ENCODE measurements at places on chromosomes 7 and 10.

- no peak for DNase-seq
These were observed 168.9 kb downstream of the TWIST1 start for GRCh38 chr7:18948521-18948920.

- DNase-seq, result no peak
These were observed 40.4 kb upstream of the CDCA7L start for GRCh38 chr7:21986096-21986495.

- peak; percentile 55 for DNase-seq
These were observed 144.0 kb downstream of the PLPP4 start for GRCh38 chr10:120600871-120601649.

GRCh38 chr10:373015-373414, 237.8 kb downstream of the ZMYND11 start:
- DNase-seq, result no peak

- DNase-seq, result no peak
These were observed 83.4 kb upstream of the ANLN start for GRCh38 chr7:36306222-36306621.

GRCh38 chr7:80197627-80198026, 63.0 kb downstream of the GNAI1 start:
- no peak for DNase-seq

- no peak for DNase-seq
These were observed 166.2 kb downstream of the ZNF365 start for GRCh38 chr10:62540389-62540788.

DNA sequence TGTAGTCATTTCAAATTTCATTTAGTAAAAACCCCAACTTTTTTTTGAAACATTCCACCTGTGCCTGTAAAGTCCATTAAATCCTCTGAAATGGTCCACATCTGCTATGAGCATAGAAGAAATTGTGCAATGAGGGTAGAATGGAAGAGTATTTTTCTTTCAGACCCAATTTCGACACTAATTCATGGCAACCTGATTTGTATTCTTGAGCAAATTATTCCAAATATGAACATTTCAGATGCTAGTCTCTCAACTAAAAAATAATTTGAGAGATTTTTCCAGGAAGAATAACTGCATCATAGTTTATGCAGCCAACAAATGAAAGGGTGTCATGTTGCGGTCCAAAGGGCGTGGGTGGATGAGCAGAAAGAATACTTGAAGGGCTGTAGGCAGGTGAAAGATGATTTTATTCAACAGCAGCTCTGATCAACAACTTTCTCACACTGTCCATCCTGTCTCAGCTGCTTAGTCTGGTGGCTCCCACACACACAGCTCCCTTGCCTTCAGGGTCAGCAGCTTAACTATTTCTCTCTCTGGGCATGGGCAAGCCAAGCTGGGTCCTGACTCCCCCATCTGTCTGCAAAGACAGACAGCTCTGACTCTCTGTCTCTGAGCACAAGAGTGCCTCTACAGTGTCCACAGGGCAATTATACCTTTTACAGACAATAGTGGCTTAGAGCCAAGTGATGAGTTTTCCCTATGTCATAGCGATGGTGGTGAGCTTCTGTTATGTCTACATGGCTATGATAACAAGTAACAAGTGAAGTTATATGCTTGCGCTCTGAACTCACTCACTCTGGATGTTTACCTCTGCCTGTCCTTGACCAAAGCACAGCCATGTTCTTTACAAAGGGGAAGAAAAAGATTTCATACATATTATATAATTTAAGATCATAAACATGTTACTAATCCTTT, 11.5 kb downstream of the STEAP2 start:
- DNase-seq, result no peak

- DNase-seq, result no peak
These were observed 246.1 kb upstream of the PLXDC2 start for GRCh38 chr10:19570120-19570519.

DNA sequence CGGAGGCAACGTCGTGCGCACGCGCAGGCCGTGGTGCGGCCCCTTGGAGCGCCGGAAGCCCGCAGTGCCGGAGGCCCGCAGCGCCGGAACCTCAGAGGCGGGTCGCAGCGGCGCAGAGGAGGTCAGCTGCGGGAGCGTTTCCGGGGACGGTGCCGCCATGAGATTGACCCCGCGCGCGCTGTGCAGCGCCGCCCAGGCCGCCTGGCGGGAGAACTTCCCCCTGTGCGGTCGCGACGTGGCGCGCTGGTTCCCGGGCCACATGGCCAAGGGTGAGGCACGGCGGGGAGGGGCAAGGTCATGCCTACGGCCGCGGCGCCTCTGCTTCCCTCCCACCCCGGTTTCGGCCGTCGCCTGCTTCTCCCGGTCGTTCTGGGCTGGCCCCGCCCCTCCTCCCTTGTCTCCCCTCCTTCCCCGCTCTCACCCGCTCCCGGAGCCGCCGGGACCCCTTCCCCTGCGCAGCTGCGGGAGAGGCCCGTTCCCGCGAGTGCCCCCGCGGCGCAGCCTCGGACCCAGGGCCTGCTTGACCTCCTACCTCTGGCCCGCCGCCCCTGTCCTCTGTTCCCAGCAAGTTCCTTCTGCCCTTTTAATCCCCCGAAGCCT, at the start of gene MTG1:
MTG1 (plus strand) TSS at position 94 of the 600 bp plus-strand sequence; CDS start at position 158, 64 bp downstream.
- peak; percentile 84 for DNase-seq

DNA sequence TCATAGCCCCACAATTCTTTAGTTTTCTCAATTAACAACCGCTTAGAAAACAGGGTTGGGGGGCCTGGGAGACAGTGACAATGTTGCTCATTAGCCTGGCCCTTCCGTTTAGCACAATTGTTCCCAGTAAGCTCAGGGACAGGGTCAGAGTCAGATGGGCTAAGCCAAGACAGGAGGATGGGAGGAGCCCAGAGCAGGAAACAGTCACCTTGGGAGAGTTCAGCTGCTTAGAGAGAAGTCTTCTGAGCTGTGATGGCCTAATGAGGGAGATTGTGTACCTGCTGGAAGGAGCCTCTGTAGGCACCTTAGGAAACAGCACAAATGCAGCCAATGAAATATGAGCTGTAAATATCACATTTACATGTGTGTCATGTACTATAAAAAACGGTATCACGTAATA, 35.9 kb downstream of the SVOPL start:
- DNase-seq, result no peak

- no peak for DNase-seq
These were observed 1.2 kb downstream of the MICALL2 start for GRCh38 chr7:1457949-1458682.

DNA sequence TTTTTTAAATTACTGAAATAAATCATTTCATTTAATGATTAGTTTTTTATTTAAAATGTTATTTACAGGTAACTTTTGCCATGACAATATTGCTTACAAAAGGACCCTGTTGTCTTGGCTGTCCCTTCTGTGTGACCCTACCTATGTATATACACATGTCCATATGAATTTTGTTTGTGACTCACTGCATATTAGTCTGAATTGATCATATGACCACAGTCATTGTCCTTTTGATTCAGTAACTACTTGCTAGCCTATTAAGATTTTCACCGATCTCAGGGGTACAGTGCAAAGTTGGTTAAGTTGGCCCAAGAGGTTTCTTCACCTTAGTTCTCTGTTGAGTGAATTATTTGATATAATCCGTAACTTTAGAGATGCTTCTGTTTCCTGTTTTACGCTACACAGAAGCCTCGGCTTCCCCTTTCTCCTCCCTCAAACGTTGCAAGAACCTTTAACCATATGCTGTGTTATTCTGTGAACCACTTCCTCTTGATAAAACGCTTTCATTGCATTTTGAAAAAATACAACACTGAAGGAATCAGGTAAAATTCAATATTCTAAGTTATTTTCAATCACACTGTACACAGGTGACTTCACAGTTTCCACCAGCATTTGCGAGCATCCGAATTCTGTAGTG, 43.9 kb downstream of the APBB1IP start:
- no peak for DNase-seq

GRCh38 chr10:49300140-49300974, 1.4 kb downstream of the C10orf71 start:
- no peak for DNase-seq

DNA sequence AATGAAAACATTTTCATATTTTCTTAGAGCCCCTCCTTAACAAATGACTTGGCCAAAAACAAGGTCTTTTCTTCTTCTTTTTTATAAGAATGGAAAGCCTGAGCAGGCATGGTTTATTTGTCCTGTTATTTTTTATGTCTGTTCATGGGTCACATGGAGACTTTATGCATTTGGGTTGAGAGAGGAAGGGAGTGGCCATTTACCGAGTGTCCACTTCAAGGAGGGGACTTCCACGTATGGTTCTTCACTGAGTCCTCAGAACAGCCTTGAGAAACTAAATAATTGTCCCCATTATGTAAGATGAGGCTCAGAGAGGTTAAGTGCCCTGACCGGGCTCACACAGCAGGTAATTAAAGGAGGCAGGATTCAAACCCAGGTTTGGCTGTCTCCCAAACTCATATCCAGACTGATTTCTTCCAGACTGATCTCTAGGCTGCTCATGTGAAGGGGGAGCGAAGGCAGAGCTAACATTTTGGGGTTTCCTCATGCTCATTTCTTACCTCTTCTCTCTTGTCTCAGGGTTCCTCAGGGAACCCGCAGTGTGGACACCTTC, 82.2 kb downstream of the CDH23 start:
- no peak for DNase-seq

DNA sequence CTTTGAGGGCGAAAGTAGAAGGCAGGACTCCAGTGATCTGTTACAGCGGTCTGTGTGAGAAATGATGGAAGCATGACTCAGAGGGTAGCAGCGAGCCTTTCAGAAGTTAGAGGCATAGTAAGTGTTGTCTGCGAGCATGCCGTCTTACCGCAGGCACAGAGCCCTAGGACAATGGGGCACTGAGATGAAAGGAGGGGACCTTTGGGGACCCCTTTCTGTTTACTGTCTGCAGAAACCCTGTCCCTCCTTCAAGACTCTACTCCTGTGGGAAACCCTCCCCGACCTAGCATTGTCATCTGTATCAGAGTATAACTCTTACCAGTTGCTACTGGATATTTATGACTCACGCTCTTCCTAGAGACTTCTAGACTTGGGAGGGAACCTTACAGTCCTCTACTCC, 87.2 kb upstream of the AGK start:
- DNase-seq, result peak; percentile 91

GRCh38 chr10:77877441-77878344, 48.9 kb downstream of the DLG5 start:
- DNase-seq, result no peak

DNA sequence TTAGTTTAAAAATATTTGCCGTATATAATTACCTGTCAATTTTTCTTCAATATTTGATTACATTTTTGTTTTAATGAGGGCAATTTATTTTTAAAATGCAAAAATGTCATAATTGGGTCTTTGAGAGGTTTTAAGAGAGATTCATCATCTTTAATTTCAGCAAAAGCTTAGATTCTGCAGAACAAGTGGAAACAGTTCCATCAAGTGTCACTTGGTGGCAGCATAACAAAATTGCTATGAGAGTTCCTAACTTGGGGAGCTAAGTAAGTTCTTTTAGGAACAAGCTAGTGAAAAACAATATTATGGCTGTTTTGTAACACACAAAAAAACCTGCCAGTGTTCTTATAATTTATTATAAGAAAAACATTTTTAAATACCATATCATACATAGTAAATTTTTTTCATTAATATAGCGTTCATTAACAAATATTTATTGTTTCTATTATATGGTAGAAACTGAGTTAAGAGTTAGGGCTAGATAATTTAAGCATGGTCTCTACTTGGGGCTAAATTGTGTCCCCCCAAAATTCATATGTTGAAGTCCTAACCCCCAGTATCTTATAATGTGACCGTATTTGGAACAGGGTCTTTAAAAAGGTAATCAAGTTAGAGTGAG, 155.2 kb downstream of the MAGI2 start:
- DNase-seq, result peak; percentile 45

GRCh38 chr10:33120700-33121099, 162.7 kb upstream of the ITGB1 start:
- no peak for DNase-seq

DNA sequence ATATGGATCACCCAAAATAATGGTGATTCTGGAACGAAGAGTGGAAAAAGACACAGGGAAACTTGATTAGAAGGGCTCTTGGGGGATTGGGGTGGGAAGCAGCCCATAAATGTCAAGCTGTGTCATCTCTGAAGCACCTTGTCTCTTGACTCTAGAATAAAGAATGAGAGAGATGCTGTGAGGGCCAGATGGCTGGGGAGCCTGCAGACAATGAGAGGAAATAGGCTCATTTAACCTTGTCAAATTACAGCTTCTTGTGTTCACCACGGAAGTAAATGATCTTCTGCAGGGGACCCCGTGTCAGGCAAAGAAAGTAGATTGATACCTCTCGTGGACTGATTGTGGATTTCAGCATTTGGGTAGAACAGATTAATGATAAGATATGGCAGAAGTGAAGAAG, 159.3 kb downstream of the ST7 start:
- no peak for DNase-seq

DNA sequence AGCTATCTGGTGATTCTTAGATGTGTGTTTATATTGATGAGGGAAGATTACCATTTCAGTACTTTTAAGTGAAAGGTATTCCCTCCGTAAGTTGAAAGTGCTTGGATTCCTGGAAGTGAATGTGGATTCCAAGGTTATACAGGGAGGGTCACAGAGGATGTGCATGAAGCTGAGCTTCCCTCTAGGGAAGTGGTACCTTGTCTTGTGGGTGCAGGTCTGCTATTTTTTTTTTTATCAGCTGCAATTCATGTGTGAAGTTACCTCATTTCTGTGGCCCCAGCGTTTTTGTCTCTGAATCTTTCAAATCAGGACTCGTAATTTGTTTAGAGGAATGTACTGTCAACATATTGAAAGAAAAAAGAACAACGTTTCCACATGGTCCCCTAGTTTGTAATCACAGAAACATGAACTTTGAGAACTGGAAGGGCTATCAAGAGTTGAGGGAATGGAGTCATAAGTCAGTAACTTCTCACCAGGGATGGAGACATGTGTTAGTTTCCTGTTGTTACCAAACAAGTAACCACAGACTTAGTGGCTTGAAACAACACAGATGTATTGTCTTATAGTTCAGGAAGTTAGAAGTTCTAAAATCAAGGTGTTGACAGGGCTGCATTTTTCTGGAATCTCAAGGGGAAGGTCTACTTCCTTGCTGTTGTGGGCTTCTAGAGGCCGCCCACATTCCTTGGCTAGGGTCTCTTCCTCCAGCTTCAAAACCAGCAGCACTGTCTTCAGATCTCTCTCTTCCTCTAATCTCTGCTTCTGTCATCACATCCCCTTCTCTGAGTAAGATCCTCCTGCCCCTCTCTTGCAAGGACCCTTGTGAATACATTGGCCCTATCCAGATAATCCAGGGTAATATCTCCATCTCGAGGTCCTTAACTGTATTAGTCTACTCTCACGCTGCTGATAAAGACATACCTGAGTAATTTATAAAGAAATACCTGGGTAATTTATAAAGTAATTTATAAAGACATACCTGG, 64.4 kb downstream of the RAB18 start:
- DNase-seq, result no peak

Measured in RCC 7860 (cell line).